ENCODE measurements at places on chromosomes 4 and X.

- no peak for DNase-seq
Observed at GRCh38 chr4:71440612-71441011, 101.8 kb downstream of the SLC4A4 start.

DNA sequence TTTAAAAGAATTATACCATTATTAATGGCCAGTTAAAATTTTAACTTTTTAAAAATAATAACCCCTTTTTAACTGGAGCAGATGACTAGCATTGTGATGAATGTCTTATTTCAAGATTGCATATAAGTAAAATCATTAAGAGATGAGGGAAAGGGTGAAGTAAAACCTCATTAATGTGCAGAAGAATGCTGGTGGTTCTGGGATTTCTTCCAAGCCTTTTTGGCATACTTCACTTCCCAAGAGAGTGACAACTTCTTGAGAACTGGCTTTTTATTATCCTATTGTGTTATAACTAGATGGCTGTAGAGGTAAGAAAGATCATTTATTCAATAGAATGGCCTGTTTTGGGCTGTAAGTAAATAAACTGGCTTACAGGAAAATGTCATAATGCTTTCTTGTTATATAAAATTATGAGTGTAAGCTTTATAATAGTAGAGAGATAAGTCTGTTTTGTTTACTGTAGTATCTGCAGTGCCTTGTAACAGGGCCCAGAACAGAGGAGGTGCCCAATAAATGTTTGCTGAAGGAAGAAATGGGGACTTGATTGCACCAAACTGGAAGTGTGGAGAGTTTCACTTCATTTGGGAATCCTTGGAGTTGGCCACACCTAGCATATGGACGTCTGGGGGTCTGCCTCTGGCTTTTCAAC lies 242.9 kb upstream of the PITX2 start:
- no peak for DNase-seq

DNA sequence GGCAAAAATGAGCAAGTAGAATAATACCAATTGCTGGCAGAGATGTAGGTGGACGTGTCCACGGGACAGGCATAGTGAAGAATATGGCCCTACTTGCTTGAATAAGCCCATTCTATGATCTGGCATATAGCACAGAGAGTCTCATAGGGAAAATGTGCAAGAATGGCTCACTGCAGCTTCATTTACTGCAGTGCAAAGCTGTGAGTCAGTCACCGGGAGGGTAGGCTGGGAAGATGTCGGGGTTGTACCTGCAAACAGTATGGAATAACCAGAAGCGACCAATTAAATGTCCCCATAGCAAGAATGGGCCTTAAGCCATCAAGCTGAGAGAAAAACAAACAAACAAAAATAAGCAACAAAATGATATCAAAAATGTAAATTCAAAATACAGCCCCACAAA lies 74.3 kb downstream of the DHX15 start:
- no peak for DNase-seq

- DNase-seq: no peak
Observed at GRCh38 chr4:83858131-83858530, 322.2 kb downstream of the GPAT3 start.

- no peak for DNase-seq
Observed at GRCh38 chr4:171947400-171947799, 134.2 kb downstream of the GALNTL6 start.

GRCh38 chr4:8029689-8030088 lies 90.0 kb upstream of the AFAP1 start:
- DNase-seq: no peak

DNA sequence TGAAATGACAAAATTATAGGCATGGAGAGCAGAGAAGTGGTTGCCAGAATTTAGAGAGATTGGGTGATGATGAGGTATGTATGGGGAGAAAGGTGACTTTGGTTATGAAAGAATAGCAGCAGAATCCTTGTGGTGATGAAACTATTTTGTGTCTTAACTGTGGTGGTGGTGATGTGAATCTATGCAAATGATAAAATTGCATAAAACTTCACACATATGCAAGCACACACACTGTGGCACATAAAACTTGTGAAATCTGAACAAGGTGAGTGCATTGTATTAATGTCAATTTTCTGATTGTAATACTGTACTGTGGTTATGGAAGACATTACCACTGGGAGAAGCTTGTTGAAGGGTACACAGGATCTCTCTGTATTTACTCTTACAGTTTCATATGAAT lies 91.0 kb downstream of the IL15 start:
- DNase-seq: no peak

DNA sequence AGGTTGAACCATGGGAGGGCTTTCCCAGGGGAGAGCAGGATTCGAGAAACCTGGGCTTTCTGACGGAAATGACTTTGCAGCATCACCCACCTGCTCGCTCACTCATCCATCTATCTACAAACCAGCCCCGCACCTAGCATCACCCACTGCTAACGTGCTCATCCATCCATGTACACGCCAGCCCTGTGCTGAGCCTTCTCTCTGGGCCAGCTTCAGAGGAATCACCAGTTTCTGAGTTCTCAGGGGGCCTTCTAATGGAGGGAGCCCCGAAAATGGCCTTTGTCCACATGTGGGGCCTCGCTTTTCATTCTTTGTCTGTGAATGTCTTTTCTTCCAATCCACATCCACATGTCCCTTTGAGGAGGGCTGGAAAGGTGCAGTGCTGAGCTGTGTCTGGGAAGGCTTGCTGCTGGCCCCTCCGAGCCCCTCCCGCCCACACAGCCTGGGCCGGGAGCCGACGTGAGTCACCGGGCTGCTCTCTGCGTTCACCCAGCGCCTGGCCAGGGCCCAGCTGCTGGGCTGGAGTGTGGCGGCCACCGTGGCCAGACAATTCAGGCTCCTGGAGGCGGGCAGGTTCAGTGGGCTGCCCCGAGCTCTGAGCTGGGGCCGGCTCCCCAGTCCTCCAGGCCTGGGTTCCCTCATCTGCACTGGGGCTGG lies 14.7 kb downstream of the SORCS2 start:
- peak; percentile 89 for DNase-seq

DNA sequence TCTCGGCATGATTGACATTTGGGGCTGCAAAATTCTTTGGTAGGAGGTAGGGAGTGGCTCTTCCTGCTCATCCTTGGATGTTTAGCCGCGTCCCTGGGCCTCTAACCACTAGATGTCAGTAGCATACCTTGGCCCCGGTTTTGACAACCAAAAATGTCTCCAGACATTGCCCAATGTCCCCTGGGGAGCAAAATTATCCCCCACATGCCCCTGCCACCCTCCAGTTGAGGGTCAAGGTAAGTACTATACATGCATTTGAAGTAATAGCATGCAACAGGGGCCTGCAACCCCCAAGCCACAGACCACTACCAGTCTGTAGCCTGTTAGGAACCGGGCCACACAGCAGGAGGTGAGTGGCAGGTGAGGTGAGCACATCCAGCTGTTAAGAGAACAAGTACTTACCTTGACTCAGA lies 17.6 kb upstream of the KIAA1210 start:
- no peak for DNase-seq

DNA sequence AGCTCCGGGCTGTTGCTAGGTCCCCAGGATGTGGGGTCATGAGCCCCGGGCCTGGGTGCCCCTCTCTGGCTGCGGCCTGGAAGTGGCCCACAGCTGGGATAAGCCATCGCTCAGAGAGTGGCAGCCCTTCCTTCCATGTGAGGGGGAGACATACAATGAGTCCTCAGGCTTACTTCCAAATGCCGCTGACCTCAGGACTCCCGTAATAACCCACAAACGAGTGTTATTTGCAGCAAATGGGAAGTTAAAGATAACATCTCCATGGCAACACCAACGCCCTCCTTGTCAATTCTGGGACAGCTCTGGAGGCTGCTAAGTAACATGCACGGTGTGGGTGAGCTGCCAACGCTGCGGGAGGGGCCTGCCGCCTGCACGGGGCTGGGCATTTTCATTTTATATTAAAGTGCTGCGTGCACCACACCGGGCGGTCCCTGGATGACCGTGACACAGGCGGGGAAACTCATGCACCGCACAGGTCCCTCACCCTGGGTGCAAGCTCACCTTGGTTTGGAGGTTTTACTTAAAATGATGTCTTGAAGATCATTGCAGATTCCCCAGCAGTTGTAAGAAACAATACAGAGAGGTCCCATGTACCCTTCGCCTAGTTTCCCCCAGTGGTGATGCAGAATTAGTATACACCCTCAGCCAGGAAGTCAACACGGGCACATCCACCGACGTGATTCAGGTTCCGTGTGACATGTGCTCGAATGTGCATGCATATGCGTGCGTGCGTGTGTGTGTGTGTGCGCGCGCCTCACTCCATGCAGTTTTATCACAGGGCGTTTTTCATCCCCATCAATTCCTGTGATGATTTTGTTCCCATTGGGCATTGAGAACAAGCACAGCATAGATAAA lies 79.4 kb downstream of the ABLIM2 start:
- no peak for DNase-seq

- no peak for DNase-seq
Observed at GRCh38 chr4:178462710-178463109, 1020.5 kb upstream of the AGA start.

- DNase-seq: peak; percentile 37
Observed at GRCh38 chr4:3715061-3715854, 50.9 kb upstream of the ADRA2C start.

DNA sequence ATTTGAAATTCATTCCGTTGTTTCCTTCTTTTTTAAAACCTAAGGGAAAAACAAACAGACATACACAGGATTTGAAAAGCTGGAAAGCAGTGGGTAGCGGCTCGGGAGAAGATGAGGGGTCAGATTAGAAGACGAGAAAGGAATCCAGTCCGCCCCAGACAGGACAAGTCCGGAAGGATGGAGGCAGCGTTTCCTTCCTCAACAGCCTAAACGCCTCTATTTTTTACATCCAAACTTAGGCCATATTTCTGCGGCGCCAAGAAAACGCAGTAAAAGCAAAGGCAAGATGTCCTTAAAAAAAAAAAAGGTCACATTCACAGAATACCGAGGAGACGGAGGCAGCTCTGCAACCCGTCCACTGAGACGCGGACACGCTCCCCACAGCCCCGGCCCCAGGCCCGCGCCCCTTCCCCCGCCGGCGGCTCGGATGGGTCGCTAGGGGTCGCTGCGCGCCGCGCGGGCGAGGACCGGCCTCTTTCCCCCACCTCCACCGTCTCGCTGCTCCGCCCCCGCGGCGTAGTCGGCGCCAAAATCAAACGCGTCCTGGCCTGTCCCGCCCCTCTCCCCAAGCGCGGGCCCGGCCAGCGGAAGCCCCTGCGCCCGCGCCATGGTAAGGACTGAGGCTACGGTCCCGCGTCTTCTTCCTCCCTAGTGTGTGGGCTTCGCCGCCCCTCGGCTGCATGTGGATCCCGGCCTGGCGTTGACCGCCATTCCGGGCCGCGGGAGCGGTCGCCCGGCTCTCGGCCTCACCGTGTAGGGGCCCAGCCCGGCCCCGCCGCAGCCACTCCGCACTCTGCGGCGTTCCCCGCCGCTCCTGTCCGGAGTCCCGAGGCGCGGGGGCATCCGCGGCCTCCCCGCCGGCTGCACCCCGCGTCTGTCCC lies at the start of gene MND1:
Gene MND1, plus strand, starts transcription at position 558 of the 881 bp plus-strand sequence. Its CDS starts 50 bp downstream, at position 608.
- DNase-seq: peak; percentile 93

DNA sequence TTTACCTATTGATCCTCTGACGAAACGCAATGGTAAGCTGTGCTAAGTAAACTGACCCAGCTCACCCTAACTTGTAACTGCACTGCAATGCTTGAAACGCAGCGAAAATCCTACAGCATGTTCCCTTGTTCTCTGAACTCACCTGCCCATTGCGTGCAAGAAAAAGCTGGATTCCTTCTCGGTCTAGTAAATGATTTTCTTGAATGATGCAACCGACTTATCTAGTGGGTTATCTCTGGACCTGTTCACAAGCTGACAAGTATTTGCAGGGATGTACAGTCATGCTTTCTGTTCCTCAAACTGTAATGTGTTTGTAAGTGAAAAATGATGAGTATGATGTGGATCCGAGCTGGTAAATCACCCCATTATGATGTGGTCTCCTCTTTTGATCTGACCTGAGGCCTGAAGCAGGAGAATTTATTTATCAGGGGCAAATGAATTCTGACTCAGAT lies 140.1 kb downstream of the BTC start:
- no peak for DNase-seq

- no peak for DNase-seq
Observed at GRCh38 chr4:149955780-149956390, 122.4 kb upstream of the DCLK2 start.

DNA sequence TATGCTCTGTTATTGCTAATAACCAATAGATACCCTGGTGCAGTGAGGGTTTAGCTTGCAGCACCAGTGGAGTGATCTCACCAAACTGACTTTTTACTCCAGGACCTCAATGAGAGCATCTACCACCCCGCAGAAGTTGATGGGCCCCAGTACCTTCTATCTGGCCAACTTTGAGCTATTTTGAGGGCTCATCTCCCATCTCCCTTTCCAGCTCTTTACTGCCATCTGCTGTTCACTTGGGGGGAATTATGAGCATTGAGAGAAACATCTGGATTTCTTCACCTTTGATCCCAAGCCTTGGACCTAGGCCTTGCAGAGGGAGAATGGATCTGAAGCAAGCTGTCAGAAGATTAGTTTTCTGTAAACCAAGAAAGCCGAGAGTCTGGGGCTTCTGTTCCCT lies 143.6 kb downstream of the TMEM164 start:
- DNase-seq: no peak

GRCh38 chr4:3384771-3385710 lies 56.7 kb upstream of the HGFAC start:
- peak; percentile 80 for DNase-seq

- DNase-seq: no peak
Observed at GRCh38 chr4:62544428-62544827, 1344.3 kb downstream of the ADGRL3 start.

DNA sequence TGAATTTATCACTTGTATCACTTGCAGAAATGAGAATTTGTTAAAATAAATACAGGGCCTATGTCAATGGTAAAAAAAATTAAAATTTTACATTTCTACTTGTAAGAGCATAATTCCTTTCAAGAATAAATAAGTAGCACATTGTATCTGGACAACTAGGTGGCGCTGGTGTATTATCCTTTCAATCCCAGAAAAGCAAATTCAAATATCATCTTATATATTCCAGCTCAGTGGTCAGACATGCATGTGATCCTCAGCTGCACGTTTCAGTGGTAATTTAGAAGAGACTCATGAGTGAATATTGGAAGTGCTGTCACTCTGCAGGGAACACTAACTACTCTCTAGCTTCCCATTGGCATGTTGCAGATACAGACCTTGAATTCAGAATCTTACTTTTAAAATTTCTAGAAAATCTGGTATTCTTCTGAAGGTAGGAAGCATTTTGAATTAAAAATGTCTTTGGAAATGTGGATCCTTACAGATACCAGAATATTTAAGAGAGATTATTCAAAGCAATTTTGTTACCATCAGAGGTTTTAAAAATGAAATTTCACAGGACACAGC lies 1414.7 kb upstream of the TENM3 start:
- no peak for DNase-seq

- no peak for DNase-seq
Observed at GRCh38 chr4:105426187-105426897, 47.5 kb downstream of the PPA2 start.

- no peak for DNase-seq
Observed at GRCh38 chr4:5905714-5906113, 12.8 kb upstream of the CRMP1 start.

DNA sequence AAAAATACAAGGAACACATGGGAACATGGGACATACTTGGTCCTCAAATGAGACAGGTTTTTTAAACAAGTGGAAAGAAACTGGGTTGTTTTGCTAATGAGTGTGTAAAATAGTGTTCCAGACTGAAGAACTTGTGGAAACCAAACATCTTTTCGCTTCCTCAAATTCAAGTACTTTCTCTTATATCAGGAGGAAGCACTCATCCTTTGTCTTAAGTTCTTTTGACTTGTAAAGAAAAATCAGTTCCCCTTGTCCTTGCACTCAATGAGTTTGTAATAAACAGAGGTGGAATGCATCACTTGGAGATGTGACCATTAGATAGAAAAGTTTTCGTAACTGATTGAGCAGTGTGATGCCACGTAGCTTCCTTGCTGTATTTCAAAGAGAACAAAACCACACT lies 101.1 kb downstream of the PHOX2B start:
- DNase-seq: no peak

Measured in Right ventricle myocardium inferior (tissue), 1 donor.